ENCODE measurements at places on chromosomes 7 and 10. TPM values are rescaled to one million over a fixed set of nuclear protein-coding genes. Genes with fewer than 3 reads are reported as not detected.

- no peaks in the 10 kb centered on the region for H3K36me3 ChIP-seq
- peaks cover 21% of the 10 kb centered on the region for H3K4me1 ChIP-seq
- no peak overlapping the region for H3K27ac ChIP-seq
- H3K4me3 ChIP-seq = no peak overlapping the region
These were observed 76.9 kb downstream of the ELMO1 start for GRCh38 chr7:37371755-37372154.

- no peaks in the 10 kb centered on the region for H3K36me3 ChIP-seq
- no peak for DNase-seq
- H3K27me3 ChIP-seq = no peaks in the 10 kb centered on the region
- no peak overlapping the region for H3K27ac ChIP-seq
- no peaks in the 10 kb centered on the region for H3K4me1 ChIP-seq
These were observed 171.8 kb upstream of the CDK1 start for GRCh38 chr10:60606343-60607080.

- H3K36me3 ChIP-seq = no peaks in the 10 kb centered on the region
- H3K27ac ChIP-seq = no peak overlapping the region
- no peaks in the 10 kb centered on the region for H3K27me3 ChIP-seq
- no peak overlapping the region for H3K4me3 ChIP-seq
These were observed 122.5 kb downstream of the PTPN20 start for GRCh38 chr10:47033541-47034270.

Gene KLLN
- total RNA-seq = 0.96 TPM

Gene GNGT1
- 0.06 TPM for total RNA-seq

Gene FOXP2
- total RNA-seq = 0.25 TPM

- no peak overlapping the region for H3K4me3 ChIP-seq
- no peak for DNase-seq
- no peak overlapping the region for H3K27ac ChIP-seq
- no peaks in the 10 kb centered on the region for H3K36me3 ChIP-seq
- peaks cover 23% of the 10 kb centered on the region for H3K4me1 ChIP-seq
- no peaks in the 10 kb centered on the region for H3K27me3 ChIP-seq
These were observed 421.4 kb upstream of the MGMT start for GRCh38 chr10:129045599-129045998.

DNA sequence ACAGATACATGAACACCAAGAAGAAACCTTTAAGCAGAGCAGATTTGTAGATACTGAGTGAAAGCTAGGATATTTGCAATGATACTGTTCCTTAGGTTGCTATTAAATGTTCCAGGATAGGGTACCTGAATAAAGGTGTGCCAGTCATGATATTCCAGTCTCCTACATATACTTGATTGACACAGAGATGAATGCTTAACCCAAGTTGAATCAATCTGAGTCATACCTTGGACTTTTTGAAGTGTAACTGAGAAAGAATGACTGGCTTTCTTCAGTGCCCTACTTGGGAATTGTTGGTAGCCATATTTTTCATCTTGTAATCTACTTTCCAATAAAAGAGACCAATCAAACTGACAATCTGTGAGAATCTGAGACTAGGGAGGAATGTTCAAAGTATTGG, 805.7 kb upstream of the GHITM start:
- H3K4me1 ChIP-seq = no peaks in the 10 kb centered on the region
- H3K36me3 ChIP-seq = no peaks in the 10 kb centered on the region
- no peaks in the 10 kb centered on the region for H3K27me3 ChIP-seq
- H3K4me3 ChIP-seq = no peak overlapping the region
- no peak overlapping the region for H3K27ac ChIP-seq

- H3K4me3 ChIP-seq = no peak overlapping the region
- H3K27ac ChIP-seq = no peak overlapping the region
- no peaks in the 10 kb centered on the region for H3K36me3 ChIP-seq
- H3K4me1 ChIP-seq = no peaks in the 10 kb centered on the region
- DNase-seq = peak; percentile 70
These were observed 233.2 kb upstream of the PRSS1 start for GRCh38 chr7:142516038-142516501.

DNA sequence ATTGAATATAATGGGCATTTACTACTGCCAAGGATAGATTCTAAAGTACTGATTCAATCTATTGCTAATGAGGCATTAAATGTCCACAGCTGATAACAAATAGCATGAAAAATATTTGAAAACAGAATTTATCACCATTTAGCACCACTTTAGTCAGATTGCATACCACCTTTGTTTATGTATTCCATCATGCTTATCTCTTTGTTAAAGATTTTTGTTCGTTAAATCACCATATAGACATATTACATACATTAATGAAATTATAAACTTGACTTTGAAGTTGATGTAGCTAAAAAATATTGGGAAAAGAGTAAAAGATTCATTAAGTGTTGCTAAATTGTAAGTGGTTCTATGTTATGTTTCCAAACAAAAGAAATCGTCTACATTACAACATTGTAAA, 252.8 kb upstream of the LRRTM3 start:
- DNase-seq = no peak
- H3K36me3 ChIP-seq = no peaks in the 10 kb centered on the region
- H3K27me3 ChIP-seq = no peaks in the 10 kb centered on the region
- no peak overlapping the region for H3K27ac ChIP-seq
- no peak overlapping the region for H3K4me3 ChIP-seq

GRCh38 chr10:60446070-60446833, 56.6 kb upstream of the ANK3 start:
- no peaks in the 10 kb centered on the region for H3K27me3 ChIP-seq
- no peak for DNase-seq
- peaks cover 4% of the 10 kb centered on the region for H3K4me1 ChIP-seq
- no peak overlapping the region for H3K27ac ChIP-seq
- H3K4me3 ChIP-seq = no peak overlapping the region
- no peaks in the 10 kb centered on the region for H3K36me3 ChIP-seq

DNA sequence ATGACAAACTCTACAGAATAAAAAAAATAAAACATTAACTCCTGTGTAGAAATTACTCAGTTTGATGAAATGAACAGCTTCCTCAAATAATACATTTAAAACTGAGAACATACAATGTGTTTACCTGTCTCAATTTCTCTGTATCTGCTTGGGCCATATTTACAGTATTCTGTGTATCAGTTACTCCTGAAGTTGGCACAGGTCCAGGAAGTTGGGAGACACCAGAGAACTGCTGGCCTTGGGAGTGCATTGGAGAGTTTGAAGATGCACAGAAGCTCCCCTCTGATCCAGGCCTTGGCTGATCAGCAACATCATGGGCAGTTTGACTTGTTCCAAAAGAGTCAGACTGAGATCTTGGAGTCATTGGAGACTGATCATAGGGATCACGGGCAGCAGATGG, 155.1 kb downstream of the GALNT11 start:
- H3K4me1 ChIP-seq = no peaks in the 10 kb centered on the region
- peaks cover 15% of the 10 kb centered on the region for H3K36me3 ChIP-seq
- DNase-seq = no peak
- H3K4me3 ChIP-seq = no peak overlapping the region

GRCh38 chr10:129525401-129525801, 58.4 kb downstream of the MGMT start:
- DNase-seq = no peak
- H3K36me3 ChIP-seq = no peaks in the 10 kb centered on the region
- no peak overlapping the region for H3K4me3 ChIP-seq
- no peaks in the 10 kb centered on the region for H3K27me3 ChIP-seq
- no peaks in the 10 kb centered on the region for H3K4me1 ChIP-seq

DNA sequence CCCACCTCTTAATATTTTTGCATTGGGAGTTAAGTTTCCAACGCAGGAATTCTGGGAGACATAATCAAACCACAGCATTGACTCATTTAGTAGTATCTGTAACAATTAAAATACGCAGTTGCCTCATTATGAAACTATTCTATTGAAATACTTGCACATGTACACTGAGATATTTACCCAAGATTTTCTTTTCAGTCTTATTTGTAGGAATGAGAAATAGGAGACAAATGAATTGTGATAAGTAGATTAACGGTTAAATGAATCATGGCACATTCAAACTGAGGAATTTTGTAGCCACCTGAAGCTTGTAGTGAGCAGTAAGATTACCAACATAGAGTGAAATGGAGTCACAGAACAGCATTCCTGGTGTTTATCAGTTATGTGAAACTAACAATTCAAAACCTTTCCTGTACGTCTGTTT, 18.1 kb downstream of the RP9 start:
- no peak overlapping the region for H3K4me3 ChIP-seq
- no peaks in the 10 kb centered on the region for H3K36me3 ChIP-seq
- H3K4me1 ChIP-seq = no peaks in the 10 kb centered on the region
- no peaks in the 10 kb centered on the region for H3K27me3 ChIP-seq

Gene CADPS2
- total RNA-seq = 13.2 TPM

GRCh38 chr7:26627891-26628341, 236.5 kb downstream of the SKAP2 start:
- H3K4me3 ChIP-seq = no peak overlapping the region
- no peaks in the 10 kb centered on the region for H3K27me3 ChIP-seq
- peaks cover 20% of the 10 kb centered on the region for H3K4me1 ChIP-seq
- peak; percentile 22 for DNase-seq

DNA sequence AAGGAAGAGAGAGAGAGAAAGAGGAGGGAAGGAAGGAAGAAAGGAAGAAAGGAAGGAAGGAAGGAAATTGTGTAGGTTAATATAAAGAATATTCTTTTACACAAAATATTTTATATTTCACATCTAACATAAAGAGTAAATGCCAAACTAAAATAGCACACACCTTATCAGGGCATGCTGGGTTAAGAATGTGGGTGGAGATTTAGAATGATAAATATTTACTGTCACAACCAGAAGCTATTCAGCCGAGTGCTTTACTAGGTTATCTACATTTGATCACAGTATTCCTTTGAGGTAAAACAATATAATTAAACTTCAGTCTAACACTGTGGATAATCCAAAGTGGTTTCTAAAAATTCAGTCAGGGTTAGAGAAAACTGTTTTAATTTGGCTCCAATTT, 103.3 kb downstream of the SEMA3A start:
- H3K27ac ChIP-seq = no peak overlapping the region
- H3K4me1 ChIP-seq = no peaks in the 10 kb centered on the region

Gene TMEM139
- 5.4 TPM for total RNA-seq

All from neural progenitor cell (in vitro differentiated cells).